ENCODE measurements at places on chromosomes 2 and 18.

DNA sequence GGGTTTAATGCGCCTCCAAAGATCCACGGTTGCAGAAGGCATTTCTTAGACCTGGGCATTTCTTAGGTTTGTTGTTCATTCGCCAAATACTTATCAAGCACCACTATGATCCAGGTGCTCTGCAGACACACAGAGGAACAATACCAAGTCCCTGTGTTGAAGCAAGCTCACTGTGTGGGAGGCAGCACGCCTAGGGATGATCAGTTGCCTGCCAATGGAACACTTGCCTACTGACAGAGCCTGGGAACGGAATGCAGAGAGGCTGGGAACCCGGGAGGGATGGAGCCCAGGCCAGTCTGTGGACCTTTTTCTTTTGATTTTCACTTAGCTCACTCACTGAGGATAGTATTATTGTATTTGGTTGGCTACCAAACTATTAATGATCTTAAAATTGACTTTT is 1.9 kb upstream of the GRP start:
- no peak for DNase-seq

- no peak for DNase-seq
These were observed 34.7 kb downstream of the CYB5A start for GRCh38 chr18:74257083-74257482.

GRCh38 chr2:65281627-65282351 is 54.2 kb downstream of the ACTR2 start:
- no peak for DNase-seq

GRCh38 chr2:105575499-105576025 is 169.2 kb upstream of the NCK2 start:
- DNase-seq: no peak

GRCh38 chr2:100270381-100271146 is 51.7 kb downstream of the LONRF2 start:
- DNase-seq: no peak

DNA sequence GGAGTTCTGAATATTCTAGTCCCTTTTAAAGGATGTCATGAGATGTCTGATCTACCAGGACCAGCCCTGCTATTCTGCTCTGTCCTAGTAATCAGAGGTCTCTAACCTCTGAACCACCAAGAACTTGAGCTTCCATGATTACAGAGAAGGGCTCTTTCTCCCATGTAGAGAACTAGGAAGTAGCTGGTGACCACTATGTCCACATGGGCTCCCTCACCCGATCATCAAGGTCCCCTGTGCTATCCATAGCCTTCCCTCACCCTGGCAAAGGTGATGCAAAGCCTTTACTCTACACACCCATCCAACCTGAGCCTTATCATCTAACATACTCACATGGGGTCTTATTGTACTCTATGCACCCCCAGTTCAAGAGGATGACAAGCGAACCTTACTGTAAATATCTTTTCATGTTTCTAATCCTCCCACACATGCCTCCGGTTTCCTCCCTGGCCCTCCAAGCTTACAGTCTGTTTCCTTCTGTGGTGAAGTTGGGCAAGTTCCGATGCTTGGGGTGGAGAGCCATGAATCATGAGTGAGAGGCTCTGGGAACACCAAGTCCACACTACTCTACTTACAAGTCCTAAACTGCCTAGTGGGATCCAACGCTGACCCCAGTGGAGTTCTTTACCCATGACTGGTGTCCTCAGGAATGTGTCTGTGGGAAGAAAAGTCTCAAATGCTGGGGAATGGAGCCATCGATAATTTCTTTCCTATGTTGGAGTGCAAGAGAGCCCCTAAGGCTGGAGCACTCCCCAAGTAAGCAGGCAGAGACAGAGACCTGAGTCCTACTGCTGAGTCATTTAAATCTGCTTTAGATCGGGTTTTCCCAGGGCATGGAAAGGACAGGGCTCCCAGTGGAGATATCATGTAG is 73.3 kb upstream of the KLF7 start:
- no peak for DNase-seq

Data from stimulated activated CD4-positive, alpha-beta T cell treated with anti-CD3 and anti-CD28 coated beads, TNF-alpha, amount 100 ng/mL, for 1 hour (primary cell).